ENCODE measurements at places on chromosomes 2 and 18.
A peak's percentile ranks its signal among the peaks of the same experiment; 100 is the strongest.

DNA sequence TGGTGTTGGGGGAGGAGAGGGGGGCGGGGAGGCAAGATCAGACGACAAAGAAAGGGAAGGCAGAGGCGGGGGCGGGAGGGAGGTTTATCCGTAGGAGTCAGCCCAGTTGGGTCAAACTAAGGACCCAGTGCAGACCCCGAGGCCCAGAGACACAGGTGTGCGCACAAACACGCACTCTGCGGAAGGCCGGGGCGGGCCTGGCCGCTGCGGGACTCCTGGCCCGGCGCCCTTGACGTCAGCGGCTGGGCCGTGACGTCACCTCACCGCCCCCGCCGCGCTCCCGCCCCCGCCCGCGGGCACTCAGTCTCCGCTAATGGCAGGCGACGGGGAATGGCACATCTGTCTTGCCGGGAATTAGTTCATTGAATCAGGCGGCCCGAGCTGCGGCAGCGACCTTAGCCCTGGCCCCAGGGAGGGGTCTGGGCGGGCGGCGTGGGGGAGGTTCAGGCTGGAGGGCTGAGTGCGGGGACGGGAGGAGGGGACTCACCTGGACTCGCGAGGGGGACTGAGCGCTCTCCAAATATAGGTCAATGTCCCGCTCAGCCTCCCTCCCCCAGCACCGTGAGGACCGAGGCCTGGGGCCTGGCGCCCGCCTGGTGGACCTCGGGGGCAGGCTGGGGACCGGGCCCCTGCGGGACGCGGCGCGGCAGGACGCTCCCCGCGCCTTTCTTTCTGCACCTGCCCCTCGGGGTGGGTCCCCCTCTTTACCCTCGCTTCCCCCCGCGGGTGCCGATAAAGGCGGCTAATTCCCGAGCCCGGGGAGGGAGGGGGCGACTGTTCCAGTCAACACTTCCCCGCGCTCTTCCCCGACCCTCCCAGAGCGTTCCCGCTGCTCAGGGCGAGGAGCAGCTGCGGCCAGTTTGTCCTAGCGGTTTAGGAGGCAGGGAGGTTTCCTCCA, 15.5 kb upstream of the ECEL1 start:
- DNase-seq, result no peak

GRCh38 chr2:237258615-237259014, 155.3 kb downstream of the COL6A3 start:
- DNase-seq, result no peak

DNA sequence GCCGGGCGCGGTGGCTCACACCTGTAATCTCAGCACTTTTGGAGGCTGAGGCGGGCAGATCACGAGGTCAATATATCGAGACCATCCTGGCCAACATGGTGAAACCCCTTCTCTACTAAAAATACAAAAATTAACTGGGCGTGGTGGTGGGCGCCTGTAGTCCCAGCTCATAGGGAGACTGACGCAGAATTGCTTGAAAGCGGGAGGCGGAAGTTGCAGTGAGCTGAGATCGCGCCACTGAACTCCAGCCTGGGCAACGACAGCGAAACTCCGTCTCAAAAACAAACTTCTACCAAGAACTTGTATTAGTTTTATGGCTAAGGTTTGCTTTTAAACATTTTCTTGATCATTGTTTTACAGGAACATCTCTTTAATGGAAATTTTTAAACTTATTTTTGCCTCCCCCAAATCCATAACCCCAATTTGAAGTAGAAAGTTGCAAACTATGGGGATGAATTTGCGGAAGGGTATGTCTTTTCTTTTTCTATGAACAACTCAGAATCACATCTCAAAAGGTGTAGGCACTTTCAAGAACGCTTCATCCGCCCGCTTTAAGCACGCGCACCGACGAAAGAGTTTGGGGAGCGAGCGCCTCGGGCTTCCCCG, 46.8 kb upstream of the PTMA start:
- no peak for DNase-seq

DNA sequence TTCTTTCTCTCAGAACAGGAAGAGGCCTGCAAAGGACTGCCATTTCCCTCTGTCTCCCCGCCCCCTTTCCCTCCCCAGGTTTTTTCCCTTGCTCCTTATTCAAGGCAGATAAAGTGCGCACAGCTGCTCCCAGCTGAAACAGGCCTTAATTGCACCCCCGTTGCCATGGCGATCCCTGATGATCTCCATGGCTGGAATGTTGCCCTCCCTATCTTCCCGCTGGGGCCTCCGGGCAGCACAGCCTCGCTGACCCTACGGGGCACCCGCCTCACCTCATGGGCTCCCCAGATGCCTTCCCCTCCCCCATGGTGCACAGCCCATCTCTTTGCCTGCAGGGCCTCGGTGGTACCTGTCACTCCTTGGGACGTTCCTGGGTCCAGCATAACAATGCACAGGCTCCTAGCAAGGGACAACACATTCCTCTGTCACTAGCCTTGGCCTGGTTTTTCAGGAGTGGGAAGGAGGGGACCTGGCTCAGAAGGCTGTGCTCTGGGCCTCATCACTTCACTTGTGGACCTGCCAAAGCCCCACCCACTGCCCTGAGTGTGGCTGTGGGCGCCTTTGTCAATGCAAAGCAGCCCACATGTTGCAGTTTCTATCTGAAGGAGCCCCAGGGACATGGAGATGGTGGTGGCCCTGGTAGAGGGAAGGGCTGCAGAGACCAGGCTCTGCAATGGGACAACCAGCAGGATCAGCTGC, 115.0 kb downstream of the CELF4 start:
- DNase-seq, result no peak

GRCh38 chr2:164928101-164928673, 27.1 kb downstream of the SLC38A11 start:
- no peak for DNase-seq

DNA sequence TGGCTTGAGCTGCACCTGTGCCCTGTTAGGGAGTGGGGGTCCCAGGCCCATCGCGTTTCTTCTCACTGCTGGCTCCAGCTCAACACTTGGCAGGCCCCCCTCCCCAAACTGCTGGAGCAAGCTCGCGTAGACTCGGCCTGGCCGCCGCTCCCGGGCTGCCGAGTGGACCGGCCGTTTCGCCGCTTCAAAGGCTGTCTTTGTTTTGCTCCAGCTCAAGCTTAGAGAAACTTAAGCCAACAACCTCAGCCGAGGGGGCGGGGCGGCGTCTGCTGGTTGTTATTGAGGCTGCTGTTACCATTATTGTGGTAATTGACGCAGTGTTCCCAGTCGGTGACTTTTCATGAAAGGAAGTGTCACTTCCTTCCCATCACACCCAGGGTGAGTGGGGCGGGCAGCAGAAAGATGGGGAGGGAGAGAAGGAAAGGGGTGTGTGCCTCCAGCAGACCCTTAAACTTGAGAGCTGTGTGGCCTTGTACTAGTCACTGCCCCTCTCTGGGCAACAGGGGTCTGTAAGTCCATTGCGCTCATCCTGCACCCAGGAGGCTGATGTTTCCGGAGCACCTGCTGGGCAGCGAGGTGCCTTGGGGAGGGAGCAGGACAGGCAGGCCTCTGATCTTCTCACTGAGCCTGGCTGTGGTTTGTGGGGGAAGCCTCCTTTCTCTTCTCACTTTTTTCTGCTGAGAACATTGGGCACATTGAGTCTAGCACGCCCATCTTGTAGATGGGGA, 2.1 kb downstream of the ARID5A start:
- no peak for DNase-seq

DNA sequence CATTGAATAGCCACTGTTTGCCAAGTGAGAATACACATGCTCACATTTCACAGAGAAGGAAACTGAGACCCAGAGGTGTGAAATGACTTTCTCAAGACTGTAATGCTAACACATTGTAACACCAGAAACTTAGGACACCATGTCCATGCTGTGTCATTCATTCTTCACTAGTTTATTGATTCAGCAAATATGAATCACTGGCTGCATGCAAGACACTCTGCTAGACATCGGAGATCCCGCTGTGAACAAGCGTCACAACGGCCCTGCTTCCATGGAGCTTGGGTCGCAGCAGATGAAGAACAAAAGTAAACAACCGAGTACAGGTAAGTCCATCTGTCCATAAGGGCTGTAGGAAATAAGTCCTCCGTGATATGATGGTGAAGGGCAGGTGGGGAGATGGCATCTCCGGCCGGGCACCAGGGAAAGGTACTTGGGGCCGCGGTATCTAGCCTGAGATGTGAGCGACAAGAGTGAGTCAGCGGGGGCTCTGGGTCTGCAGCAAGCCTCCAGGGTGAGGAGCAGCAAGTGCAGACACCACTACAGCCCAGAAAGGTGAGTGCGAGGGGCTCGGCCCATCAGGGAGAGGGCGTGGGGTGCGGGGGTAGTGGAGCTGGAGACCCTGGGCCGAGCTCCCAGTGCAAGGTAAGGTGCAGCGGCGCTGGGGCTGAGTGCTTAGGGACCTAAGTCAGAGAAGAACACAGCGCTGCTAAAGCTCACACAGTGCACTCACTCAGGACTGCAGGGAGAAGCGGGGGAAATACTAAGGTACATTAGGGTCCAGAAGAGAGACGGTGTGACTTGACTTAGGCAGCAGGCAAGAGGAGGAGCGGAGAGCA, 391.2 kb downstream of the FBXO15 start:
- DNase-seq, result no peak

DNA sequence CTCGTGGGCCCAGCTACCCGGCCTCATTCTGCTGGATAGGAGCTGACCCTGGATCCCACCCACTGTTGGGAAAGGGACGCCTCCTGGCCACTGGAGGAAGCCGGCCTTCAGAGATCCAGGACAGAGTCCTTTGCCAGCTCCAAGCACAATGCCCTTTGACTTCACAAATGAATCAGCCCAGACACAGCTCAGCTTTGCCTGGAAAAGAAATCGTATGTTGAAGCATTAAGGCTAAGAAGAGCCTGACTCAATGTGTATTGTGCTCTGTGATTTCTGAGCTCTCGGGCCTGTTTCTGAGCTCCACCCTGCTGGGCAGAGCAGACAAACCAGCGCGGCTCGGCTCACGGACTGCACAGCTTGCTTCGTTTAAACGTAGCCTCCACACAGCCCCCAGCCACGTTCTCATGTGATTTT, 162.9 kb upstream of the APCDD1 start:
- no peak for DNase-seq

DNA sequence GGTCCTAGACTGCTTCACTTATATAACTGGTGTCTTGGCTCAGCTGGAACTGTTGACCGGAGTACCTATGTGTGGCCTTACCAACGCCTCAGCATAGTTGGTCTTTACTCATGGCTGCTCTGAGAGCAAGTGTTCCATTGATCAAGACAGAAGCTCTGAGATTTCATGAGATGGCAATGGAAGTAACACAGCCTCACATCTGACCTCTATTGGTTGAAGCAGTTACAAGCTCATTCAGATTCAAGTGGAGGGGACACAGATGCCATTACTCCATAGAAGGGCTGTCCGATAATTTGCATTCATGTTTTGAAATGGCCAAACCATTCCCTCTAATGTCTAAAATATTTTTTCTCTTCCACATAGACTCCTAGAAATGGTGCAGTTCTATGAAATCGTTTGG, 46.4 kb upstream of the STK39 start:
- DNase-seq, result no peak

- DNase-seq, result no peak
These were observed 76.6 kb downstream of the EMX1 start for GRCh38 chr2:72993933-72994280.

- DNase-seq, result peak; percentile 27
These were observed 38.8 kb downstream of the PPP4R1 start for GRCh38 chr18:9575558-9575957.

DNA sequence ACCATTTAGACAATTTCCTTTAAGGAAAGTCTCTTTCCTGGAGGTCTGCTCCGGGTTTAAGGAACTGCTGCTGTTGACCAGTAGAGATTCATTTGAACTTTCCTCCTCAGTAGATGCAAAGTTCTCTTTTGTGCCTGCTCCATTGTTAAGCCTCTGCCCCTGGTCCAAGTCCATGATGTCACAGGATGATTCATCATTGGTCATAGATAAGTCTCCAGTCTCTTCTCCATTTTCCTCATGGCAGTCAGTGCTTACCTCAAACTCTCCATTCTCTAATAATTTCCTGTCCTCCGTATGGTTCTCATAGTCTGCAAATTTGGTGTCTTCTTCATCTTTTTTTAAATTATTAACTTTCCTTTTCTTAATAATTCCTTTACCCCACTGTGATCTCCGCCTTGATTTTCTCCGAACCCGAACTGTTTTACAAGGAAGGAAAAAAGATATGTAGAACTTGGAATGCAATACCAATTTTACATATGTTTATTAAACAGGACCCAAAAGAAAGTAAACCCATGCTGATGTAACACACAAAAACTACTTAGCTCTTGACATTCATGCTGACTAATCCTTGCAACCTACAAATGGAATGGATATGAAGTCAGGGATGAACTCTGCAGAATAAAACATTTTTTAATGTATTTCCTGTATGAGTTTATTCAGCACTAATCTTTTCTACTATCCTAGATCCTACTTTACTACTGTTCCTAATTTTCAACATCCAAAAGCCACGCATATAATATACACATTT, 169.1 kb downstream of the ATAD2B start:
- peak; percentile 26 for DNase-seq

DNA sequence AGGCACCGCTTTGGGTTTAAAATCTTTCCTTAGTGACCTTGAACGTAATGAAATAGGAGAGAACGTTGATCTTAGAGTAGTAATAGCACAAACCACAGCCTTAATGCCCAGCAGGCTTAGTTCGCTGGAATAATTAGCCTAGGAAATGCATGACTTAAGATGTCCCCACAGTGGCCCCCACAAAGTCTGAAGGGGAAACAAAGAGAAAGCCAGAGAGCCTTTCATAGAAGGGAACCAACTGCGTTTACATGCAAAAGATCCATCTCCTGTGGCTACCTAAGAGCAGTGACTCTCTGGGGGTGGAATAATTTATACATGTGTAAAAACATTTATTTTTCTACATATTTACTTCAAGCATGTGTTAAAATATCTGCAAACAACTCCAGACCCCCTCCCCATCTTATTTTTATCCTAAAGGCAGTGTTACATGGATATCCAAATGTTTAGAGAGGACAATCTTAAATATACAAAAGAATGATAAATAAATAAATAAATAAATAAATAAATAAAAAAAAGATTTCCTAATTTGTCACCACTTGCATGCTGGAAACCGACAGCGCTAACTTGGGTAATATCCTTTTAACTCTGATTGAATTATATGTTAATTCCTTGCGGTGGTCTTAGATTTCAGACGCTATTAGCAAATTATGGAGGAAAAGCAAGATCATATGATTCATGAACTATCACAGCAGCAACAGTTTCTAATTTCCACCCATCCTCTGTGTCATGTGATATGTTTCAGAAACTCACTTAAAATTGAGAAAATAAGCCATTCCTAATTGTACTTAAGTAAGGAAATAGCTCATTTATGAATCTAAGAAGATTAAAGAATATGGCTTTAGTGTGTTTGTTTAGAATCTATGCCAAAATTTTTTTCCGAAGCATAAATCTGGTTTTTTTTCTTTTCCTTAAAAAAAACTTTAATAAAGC, 23.4 kb upstream of the CYP1B1 start:
- no peak for DNase-seq

GRCh38 chr2:8431446-8432125, 250.3 kb upstream of the ID2 start:
- no peak for DNase-seq

Data from H54 (cell line).